ENCODE measurements at places on chromosomes 6 and 20.

GRCh38 chr6:63764318-63764916, 128.8 kb downstream of the PHF3 start:
- DNase-seq = peak; percentile 38

DNA sequence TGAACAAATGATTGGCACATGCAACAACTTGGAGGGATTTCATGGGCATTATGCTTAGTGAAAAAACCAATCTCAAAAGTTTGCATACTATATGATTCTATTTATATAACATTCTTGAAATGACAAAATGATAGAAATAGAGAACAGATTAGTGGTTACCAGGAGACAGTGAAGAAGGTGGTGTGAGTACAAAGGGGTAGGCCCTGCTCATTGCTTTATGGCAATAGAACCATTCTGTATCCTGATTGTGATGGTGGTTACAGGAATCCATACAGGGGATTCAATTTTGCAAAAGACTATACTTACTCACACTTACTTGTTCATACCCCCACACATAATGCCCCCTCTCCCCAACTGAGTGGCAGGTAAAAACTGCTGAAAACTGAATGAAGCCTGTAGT, 30.2 kb upstream of the LAMA4 start:
- no peak for DNase-seq

GRCh38 chr6:35810971-35811698, 6.0 kb downstream of the LHFPL5 start:
- DNase-seq = no peak

DNA sequence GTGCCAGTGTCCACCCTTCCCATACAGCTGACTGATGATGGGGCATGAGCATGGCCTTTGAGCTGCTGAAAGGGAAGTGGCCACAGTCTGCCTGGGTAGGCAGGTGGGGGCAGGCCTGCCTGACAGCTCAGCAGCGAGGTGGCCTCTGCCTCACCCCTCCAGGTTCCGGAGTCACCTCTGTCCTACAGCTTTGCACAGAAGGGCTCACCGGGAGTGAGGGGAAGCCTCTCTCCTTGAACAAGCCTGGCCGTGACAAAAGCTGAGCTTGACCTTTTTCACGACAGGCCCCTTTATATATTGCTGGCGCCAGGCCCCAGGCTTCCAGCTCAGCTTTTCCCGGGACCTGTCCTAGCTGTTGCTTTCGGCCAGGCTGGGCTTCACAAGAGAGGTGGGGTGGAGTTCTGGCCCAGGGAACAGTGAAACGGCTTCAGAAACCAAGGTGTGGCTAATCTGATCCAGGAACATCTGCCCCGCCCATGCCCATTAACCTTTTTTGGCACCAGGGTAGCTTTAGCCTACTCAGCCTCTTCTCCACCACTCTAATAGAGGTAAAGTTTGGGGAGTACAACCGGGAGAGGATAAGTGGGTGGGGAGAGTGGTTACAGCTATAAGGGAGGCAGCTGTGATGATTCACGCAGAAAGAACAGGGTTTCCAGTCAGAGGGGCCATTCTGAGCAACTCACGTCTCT, 42.9 kb downstream of the C6orf132 start:
- DNase-seq = no peak

- no peak for DNase-seq
Measured at GRCh38 chr20:43536041-43536816, 22.6 kb upstream of the SGK2 start.

GRCh38 chr6:5217356-5217755, 43.4 kb downstream of the LYRM4 start:
- no peak for DNase-seq

- DNase-seq = no peak
Measured at GRCh38 chr20:55882286-55882685, 123.0 kb downstream of the CBLN4 start.

DNA sequence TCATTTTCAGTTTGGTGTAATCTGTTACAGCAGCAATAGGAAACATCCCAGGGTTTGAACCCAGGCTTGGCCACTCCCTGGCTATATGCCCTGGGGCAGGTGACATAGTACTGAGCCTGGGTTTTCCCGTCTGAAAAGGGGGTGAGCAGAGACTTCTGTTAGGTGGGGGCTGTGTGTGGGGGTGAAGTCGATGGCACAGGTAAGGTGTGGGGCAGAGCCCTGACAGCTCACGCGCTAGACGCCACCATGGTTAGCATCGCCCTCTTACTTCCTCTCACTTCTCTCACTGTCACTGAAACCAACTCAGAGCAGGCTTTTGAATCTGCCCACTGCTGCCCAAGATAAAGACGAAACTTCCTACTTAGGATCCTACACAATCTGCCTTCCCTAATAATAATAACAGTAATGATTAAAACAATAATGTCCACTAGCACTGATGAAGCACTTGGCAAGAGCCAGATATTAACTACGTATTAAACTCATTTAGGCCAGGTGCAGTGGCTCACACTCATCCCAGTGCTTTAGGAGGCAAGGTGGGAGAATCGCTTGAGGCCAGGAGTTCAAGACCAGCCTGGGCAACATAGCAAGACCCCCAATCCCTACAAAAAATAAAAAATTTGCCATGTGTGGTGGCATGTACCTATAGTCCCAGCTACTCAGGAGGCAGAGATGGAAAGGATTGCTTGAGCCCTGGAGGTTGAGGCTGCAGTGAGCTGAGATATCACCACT, 117.9 kb upstream of the PTPN1 start:
- no peak for DNase-seq
